Activated CD4-positive, alpha-beta memory T cell treated with anti-CD3 and anti-CD28 coated beads, Interleukin-2, amount 10 ng/mL, durations not matched to agents 7 days and 5 days (primary cell): ENCODE measurements at places on chromosomes 1 and 21. TPM values are rescaled to one million over a fixed set of nuclear protein-coding genes. Genes with fewer than 3 reads are reported as not detected.

DNA sequence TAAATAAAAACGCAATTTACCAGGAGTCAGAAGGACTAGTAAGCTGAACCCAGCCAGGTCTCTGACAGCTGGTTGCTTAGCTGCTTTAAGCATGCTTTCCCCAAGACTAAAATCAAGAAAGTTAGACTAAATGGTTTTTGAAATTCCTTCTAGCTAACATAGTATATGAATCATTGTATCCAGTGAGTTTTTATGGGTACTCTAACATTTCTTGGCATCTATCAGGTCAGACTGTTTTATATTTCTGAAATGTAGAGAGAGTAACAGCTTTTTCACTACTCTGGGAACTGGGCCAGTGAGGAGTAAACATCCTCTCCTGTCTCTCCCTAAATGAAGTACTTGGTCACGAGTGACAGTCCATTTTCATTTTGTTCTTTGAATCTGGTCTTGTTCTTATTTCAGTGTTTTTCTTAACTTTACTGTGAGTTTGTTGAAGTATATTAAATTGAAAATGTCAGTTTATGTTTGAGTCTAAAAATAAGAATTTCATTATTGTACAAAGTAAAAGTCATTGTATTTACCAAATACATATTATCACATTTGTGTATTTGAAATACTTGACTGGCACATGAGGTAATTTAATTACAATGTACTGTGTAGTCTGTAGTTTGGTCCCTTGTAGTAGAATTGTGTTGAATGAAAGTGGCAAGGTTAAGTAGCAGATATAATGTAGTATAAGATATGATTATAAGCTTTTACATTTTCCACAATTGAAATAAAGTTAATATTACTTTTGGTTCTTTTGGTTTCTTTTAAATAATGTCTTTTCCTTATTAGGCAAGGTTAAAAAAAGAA is 47.6 kb downstream of the PKN2 start:
- H3K36me3 ChIP-seq, result peaks cover 28% of the 10 kb centered on the region
- DNase-seq, result no peak
- peaks cover 10% of the 10 kb centered on the region for H3K4me1 ChIP-seq
- no peak overlapping the region for H3K27ac ChIP-seq
- no peaks in the 10 kb centered on the region for H3K27me3 ChIP-seq

DNA sequence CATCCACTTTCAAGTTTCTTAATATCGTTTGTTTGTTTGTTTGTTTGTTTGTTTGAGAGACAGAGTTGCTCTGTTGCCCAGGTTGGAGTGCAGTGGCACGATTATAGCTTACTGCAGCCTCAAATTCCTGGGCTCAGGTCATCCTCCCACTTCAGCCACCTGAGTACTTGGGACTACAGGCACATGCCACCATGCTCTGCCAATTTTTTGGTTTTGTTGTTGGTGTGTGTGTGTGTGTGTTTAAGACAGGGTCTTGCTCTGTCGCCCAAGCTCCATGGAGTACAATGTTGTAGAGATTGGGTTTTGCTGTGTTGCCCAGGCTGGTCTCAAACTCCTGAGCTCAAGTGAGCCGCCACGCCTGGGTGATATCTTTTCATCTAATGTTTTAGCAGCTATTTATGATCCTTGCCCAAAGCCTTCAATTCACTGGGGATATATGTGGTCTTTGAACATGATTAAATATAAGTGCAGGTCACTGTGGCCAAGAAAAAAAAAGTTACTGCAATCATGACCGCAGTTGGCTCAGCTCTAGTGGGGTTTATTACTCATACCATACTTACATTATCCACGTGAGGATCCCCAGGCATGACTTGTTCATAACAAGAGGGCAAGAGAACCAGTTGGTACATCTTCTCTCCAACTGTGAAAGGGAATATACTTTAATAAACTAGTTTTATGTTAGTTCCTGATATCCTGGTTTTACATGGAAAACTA is 8.0 kb downstream of the RRP1B start:
- peak overlapping the region; percentile 18 for H3K27ac ChIP-seq
- H3K4me1 ChIP-seq, result peaks cover 43% of the 10 kb centered on the region
- no peak overlapping the region for H3K4me3 ChIP-seq
- no peak for DNase-seq
- peaks cover 65% of the 10 kb centered on the region for H3K36me3 ChIP-seq

DNA sequence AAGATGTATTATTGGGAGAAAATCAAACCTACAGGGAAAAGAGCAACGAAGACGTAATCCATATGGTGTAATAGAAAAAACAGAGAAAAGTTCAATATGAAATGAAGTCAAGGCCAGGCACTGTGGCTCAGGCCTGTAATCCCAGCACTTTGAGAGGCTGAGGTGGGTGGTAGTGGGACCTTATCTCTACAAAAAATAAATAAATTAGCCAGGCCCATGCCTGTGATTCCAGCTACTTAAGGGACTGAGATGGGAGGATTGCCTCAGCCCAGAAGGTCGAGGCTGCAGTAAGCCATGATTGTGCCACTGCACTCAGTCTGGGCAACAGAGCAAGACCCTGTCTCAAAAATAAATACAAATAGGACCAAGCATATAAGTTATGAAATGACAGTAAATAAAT is 11.4 kb downstream of the DESI2 start:
- no peak for DNase-seq
- H3K27me3 ChIP-seq, result no peaks in the 10 kb centered on the region
- H3K4me3 ChIP-seq, result no peak overlapping the region
- peaks cover 15% of the 10 kb centered on the region for H3K36me3 ChIP-seq
- H3K4me1 ChIP-seq, result peaks cover 2% of the 10 kb centered on the region

DNA sequence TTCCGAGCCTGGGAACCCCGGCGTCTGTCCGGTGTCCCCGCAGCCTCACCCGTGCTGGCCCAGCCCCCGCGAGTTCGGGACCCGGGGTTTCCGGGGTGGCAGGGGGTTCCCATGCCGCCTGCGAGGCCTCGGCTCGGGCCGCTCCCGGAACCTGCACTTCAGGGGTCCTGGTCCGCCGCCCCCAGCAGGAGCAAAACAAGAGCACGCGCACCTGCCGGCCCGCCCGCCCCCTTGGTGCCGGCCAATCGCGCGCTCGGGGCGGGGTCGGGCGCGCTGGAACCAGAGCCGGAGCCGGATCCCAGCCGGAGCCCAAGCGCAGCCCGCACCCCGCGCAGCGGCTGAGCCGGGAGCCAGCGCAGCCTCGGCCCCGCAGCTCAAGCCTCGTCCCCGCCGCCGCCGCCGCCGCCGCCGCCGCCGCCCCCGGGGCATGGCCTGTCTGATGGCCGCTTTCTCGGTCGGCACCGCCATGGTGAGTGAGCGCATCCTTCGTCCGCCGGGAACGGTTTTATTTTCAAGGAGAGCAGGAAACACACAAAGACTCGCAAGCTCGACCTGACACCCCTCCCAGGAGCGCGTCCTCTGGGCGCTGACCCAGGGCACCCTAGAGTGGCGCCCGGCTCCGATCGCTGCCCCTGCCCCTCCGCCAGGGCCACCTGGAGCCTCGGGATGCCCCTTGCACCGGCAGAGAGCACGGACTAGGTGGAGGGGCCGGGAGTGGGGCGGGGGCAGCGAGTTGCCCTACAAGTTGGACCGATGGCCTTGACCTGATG is at the start of gene ABCG1:
Gene ABCG1, plus strand, starts transcription at position 305 of the 770 bp plus-strand sequence. Its CDS starts 123 bp downstream, at position 428.
- H3K4me3 ChIP-seq, result peak within 1 kb of the TSS; percentile 82
- DNase-seq, result peak; percentile 57
- peak within 1 kb of the TSS; percentile 84 for H3K27ac ChIP-seq
- peaks cover 18% of the 10 kb centered on the region for H3K36me3 ChIP-seq
- peaks cover 4% of the 10 kb centered on the region for H3K27me3 ChIP-seq

- no peaks in the 10 kb centered on the region for H3K4me1 ChIP-seq
- DNase-seq, result no peak
- H3K27me3 ChIP-seq, result peaks cover 14% of the 10 kb centered on the region
Measured at GRCh38 chr1:93598396-93598795, 83.2 kb downstream of the BCAR3 start.

- H3K36me3 ChIP-seq, result no peaks in the 10 kb centered on the region
- H3K27ac ChIP-seq, result no peak overlapping the region
- no peaks in the 10 kb centered on the region for H3K4me1 ChIP-seq
- no peaks in the 10 kb centered on the region for H3K27me3 ChIP-seq
Measured at GRCh38 chr1:14561014-14561693, 37.3 kb upstream of the KAZN start.

GRCh38 chr1:90925928-90926869 is 95.6 kb downstream of the ZNF644 start:
- DNase-seq, result no peak
- no peaks in the 10 kb centered on the region for H3K27me3 ChIP-seq
- peak overlapping the region; percentile 7 for H3K27ac ChIP-seq
- no peak overlapping the region for H3K4me3 ChIP-seq
- H3K36me3 ChIP-seq, result peaks cover 49% of the 10 kb centered on the region

The PRELP gene
- total RNA-seq, result not detected

DNA sequence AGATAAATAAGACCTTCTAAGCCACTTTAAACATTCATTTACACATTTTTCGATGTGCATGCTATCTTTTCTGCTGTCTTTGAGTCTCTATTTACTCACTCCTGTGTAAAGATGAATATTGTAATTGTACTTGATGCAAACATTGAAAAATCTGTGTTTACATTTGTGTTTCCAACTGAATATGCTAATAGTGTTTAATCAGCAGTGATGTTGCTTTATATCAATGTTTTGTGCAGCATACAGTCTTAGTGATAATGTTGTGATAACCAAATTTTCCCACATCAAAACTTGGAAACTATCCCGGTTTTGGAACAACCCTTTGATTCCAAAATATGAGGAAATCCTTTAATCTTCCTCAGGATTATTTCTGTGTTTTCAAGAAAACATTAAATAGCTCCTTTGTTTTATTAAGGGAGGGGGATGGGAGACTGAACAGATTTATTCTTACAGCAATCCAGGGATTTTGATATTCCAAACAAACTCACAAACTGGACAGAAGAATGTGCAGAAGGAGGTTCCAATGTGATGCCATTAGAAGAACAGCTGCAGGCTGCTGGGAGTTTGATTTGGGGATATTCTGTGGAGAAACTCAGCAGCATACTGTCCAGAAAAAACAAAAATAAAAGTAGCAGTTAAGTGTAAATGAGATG is 248.0 kb downstream of the S1PR1 start:
- H3K4me3 ChIP-seq, result no peak overlapping the region
- H3K27me3 ChIP-seq, result peaks cover 4% of the 10 kb centered on the region
- no peaks in the 10 kb centered on the region for H3K4me1 ChIP-seq
- DNase-seq, result no peak
- no peak overlapping the region for H3K27ac ChIP-seq

DNA sequence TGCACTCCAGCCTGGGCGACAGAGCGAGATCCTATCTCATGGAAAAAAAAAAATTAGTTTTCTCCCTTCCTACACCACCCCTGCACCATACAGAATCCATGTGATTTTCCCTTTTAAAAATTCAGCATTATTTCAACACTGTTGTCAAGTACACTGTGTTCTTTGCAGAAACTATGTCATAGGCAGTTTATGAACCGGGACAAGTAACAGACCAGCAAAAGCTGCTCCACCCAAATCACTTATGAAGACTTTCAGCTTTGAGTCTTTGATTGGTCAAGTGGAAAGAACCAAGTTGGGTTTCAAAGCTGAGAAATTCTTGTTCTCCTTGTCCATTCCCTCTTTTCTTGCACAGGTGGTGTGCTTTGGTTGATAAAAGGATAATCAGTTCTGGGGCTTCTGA is 173.0 kb downstream of the CDC7 start:
- H3K4me3 ChIP-seq, result no peak overlapping the region
- H3K27me3 ChIP-seq, result no peaks in the 10 kb centered on the region
- DNase-seq, result no peak
- H3K36me3 ChIP-seq, result peaks cover 21% of the 10 kb centered on the region
- no peak overlapping the region for H3K27ac ChIP-seq
- peaks cover 34% of the 10 kb centered on the region for H3K4me1 ChIP-seq

The PRDM16 gene
- total RNA-seq, result 0.20 TPM

DNA sequence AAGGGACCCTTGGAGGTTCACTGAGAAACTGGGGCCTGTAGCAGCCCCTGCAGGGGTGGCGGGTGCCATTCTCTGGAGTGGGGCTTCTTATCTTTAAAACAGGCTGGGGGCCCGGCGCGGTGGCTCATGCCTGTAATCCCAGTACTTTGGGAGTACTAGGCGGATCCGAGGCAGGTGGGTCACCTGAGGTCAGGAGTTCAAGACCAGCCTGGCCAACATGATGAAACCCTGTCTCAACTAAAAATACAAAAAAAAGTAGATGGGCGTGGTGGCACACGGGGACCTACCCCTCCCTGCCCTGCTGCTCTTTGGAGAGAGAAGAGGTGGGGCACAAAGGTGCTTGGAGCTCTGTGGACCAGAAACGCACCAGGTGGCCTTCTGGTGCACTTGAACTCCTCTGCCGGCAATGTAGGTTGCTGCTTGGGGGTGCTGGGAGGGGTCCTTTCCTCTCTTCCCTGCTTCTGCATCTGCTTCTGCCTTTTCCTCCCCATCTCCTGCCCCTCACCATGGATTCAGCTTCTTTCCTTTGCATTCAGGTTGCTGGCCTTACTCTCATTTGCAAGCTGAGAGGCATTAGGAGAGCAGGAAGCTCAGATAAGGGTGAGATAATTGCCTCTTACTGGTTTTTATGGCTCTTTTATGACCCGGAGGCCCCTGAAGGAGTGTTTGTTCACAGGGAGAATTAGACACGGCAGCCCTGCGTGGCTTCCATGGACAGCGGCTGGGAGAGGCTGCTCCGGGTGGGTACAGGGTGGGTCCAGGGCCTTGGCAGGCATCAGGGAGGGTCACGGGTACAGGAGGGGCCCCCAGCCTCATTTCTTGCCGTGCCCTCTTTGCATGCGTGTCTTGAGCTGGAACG is 57.4 kb downstream of the ARHGEF10L start:
- H3K36me3 ChIP-seq, result no peaks in the 10 kb centered on the region
- no peaks in the 10 kb centered on the region for H3K27me3 ChIP-seq
- H3K4me1 ChIP-seq, result no peaks in the 10 kb centered on the region
- no peak for DNase-seq
- H3K27ac ChIP-seq, result no peak overlapping the region
- no peak overlapping the region for H3K4me3 ChIP-seq

GRCh38 chr1:11466416-11466815 is 12.5 kb upstream of the DISP3 start:
- no peaks in the 10 kb centered on the region for H3K4me1 ChIP-seq
- H3K27me3 ChIP-seq, result peaks cover 17% of the 10 kb centered on the region
- no peak overlapping the region for H3K4me3 ChIP-seq
- no peak for DNase-seq
- H3K36me3 ChIP-seq, result no peaks in the 10 kb centered on the region
- no peak overlapping the region for H3K27ac ChIP-seq

DNA sequence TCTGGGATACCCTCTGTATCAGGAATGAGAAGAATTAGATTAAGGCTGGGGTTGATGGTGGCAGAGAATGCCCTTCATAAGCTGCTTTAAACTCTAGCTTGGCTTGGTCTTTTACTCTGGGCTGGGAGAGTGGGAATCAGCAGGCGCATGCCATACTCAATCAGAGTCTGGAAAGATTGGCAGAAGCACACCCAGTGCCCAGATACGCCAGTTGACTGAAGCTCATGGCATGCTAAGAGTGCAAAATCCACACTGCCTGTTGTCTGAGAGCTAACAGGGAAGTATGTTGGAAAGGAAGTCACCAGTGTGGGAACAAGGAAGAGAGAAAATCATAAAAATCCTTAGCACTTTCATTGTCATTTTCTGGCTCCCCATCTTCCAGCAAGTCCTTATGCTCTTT is 53.0 kb downstream of the HMCN1 start:
- no peak for DNase-seq
- H3K4me1 ChIP-seq, result no peaks in the 10 kb centered on the region
- no peaks in the 10 kb centered on the region for H3K36me3 ChIP-seq
- no peaks in the 10 kb centered on the region for H3K27me3 ChIP-seq
- no peak overlapping the region for H3K27ac ChIP-seq

The GLIS1 gene
- total RNA-seq, result not detected
